ENCODE measurements at places on chromosomes 4 and X.

DNA sequence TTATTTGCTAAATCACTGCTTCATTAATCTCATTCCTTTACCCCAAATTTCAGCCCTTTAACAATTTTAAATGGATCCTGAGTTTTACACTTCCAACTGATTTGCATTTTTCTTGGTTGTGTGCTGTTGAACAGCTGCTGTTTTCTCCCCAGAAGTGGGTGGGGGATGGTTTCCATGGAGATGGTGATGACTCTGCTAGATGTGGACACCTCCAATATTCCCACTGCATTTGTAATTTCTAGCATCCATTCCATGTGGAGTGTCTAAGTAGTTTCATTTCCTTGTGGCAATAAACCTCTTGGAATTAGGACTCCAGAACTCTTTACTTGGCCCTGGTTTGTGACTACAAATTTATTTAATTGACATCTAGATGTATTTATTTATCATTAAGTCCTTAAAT, 330.4 kb downstream of the GBA3 start:
- peak; percentile 29 for DNase-seq

- no peak for DNase-seq
These were observed 956.7 kb downstream of the GLUD2 start for GRCh38 chrX:122004127-122004526.

GRCh38 chrX:9899640-9900111, 67.5 kb upstream of the CLDN34 start:
- no peak for DNase-seq

- peak; percentile 82 for DNase-seq
These were observed at the start of gene MAGED1 for GRCh38 chrX:51892921-51893745. Gene MAGED1 (plus strand): TSS chrX:51893623. CDS start chrX:51894305, 682 bp downstream.

GRCh38 chr4:27930291-27930690, 1069.7 kb downstream of the STIM2 start:
- DNase-seq, result no peak

DNA sequence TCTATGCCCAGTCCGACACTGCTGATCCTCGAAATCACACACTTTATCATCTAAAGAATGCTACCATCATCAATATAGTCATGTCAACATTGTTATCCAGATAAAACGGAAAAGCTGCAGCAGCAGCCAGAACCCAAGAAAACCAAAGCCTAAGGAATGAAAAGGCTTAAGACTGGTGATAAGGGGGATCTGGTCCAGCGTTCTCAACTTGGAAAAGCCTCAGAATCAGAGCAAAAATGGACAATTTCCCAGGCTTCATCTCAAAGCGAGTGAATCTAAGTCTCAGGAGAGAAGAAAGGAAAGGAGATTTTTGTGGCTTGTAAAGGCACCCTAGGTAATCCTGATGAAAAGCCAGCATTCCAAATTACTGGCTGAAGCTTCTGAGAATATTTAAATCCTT, 8.2 kb downstream of the ZNF518B start:
- no peak for DNase-seq

GRCh38 chr4:99945718-99946355, 581 bp downstream of the DNAJB14 start:
- DNase-seq, result no peak

DNA sequence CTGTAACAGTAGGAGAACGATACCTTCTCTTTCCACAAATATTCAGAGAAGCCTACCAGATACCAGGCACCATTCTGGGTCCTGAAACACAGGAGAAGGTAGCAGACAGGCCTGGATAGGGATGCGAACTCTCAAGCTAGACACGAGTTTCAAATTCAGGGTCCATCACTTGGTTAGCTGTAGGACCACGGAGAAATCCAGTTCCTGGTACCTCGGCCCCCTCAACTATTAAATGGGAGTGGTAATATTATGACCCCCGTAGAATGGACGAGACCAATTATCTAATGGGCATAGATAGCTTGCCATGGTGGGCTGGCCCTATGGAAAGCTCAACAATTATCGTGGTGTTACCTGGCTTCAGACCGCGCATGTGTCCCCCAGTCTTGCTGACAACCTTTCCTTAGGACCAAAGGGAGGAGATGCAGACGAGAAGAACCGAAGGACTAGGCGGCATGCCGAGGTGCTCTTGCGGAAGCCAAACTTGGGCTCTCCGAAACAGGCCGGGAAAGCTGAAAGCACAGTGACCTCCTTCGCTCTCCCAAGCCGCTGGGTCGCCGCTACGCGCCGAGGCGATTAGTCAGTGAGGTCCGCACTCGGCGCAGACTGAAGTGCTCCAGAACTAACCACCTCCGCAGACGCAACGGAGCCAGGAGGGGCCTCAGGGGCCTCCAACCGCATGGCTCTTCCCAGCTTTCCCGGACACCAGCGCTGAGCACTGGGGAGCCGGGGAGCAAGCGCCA, 19.6 kb downstream of the NKX3-2 start:
- no peak for DNase-seq

- DNase-seq, result no peak
These were observed 424.5 kb upstream of the PCDH7 start for GRCh38 chr4:30295652-30296051.

- no peak for DNase-seq
These were observed 203.0 kb downstream of the AFAP1 start for GRCh38 chr4:7736436-7737267.

GRCh38 chr4:77432717-77433417, 172.8 kb upstream of the CXCL13 start:
- DNase-seq, result no peak

- no peak for DNase-seq
These were observed 875.2 kb downstream of the RAPGEF2 start for GRCh38 chr4:159977907-159978617.

GRCh38 chr4:42150653-42151567, 1.5 kb downstream of the BEND4 start:
- no peak for DNase-seq

GRCh38 chrX:118178450-118178849, 61.8 kb upstream of the KLHL13 start:
- DNase-seq, result no peak

GRCh38 chrX:152959626-152960025, 34.3 kb downstream of the PNMA5 start:
- no peak for DNase-seq

- no peak for DNase-seq
These were observed 52.1 kb downstream of the GPC3 start for GRCh38 chrX:133933316-133933715.

DNA sequence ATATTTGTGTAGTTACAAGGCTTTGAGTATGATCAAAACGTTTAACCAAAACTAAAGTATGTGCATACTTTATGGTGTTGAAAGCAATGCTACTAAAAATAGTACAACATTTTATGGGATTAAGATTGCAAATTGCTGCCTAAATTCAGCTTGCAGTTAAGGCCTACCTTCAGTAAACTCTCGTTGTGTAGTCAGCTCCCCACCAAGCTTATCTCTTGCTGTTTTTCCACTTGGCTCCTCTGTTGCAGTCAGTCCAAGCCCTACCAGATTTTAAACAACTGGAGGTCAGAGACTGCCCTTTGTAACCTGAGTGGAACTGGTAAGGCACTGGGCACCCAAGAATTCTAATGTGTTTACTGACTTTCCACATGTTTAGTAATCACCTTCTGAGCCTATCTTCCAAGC, 25.7 kb downstream of the AFF1 start:
- DNase-seq, result no peak

- DNase-seq, result no peak
These were observed 4.0 kb upstream of the C4orf17 start for GRCh38 chr4:99506781-99507180.

DNA sequence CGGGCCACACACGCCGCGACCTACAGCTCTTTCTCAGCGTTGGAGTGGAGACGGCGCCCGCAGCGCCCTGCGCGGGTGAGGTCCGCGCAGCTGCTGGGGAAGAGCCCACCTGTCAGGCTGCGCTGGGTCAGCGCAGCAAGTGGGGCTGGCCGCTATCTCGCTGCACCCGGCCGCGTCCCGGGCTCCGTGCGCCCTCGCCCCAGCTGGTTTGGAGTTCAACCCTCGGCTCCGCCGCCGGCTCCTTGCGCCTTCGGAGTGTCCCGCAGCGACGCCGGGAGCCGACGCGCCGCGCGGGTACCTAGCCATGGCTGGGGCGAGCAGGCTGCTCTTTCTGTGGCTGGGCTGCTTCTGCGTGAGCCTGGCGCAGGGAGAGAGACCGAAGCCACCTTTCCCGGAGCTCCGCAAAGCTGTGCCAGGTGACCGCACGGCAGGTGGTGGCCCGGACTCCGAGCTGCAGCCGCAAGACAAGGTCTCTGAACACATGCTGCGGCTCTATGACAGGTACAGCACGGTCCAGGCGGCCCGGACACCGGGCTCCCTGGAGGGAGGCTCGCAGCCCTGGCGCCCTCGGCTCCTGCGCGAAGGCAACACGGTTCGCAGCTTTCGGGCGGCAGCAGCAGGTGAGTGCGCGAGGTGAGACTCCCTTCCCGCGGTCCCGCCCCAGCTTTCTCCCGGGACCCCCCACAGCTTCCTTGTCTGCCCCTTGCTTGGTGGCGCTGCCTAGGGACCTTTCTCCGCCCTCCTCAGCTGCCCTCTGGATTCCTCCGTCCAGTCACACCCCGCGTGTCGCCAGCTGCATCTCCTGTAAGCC, 678 bp downstream of the BMP3 start:
- no peak for DNase-seq

DNA sequence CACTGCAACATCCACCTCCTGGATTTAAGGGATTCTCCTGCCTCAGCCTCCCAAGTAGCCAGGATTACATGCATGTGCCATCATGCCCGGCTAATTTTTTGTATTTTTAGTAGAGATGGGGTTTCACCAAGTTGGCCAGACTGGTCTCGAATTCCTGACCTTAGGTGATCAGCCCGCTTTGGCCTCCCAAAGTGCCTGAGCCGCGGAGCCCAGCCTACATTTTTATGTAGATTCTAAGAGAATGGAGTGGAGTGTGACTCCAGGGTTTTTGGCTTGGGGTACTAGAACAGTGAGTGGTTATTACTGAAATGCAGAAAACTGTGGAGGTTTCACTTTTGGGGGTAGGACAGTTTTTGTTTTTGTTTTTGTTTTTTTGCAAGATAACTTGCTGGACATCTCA, 806.0 kb downstream of the ADGRL3 start:
- no peak for DNase-seq

- peak; percentile 10 for DNase-seq
These were observed 27.5 kb downstream of the PCYT1B start for GRCh38 chrX:24619647-24620046.

DNA sequence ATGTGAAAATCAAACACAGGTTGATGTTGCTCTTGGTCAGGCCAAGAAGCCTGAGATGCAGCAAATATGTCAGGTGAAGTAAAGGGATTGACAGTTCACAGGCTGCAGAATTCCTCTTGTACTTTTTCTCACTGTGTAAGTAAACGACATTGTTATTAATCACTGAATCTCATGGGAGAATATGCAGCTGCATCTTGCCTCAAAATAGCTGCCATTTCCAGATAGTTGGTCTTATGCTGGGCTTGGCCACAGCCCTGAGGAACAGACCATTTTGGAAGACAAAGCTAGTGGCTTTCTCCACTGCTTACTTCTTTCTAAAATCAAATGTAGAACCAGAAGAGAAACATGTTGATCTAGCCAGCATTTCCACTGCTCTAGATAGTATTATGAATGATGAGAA, 403.4 kb upstream of the NR3C2 start:
- no peak for DNase-seq

- DNase-seq, result no peak
These were observed 42.9 kb downstream of the NKX6-1 start for GRCh38 chr4:84456157-84456556.

GRCh38 chrX:109890910-109891502, 111.9 kb upstream of the TMEM164 start:
- peak; percentile 40 for DNase-seq

GRCh38 chrX:17042037-17042436, 95.6 kb downstream of the REPS2 start:
- no peak for DNase-seq

DNA sequence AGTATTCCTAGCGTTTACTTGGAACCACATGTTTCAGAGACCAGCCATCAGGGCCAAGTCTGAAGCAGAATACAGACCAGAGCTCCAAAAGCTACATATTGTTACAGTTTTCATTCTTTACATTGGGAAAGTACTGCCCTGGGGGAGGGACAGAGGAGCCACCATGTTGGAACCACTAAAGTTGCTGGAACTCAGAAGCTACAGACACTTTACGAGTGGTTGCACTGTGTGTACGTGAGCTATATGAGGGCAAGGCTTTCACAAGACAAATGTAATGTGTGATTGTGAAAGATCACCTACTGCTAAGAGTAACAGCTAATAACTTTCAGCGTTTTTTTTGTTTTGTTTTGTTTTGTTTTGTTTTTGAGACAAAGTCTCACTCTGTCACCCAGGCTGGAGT, 11.7 kb downstream of the GPC3 start:
- no peak for DNase-seq

GRCh38 chrX:107766470-107767150, 9.0 kb downstream of the TSC22D3 start:
- DNase-seq, result no peak

DNA sequence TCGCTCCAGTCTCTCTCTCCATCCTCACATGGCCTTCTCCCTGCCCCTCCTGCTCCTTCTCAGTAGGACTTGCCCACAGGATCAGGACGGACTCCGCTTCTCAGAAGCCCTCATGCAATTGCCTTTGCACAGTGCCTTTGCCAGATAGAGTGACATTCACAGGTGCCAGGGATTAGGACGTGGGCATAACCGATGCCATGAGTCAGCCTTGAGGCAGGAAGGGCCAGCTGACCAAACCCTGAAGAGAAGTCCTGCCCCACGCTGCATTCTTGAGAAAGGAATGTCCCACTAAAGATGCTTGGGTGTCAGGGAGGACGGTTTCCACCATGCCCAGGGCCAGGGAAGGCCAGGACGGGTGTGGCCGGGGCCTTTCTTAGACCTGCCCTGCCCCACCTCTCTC, 6.6 kb upstream of the GRPEL1 start:
- DNase-seq, result no peak

- DNase-seq, result no peak
These were observed 1.1 kb downstream of the NUDT9 start for GRCh38 chr4:87423317-87424098.

GRCh38 chr4:47661741-47662140, 176.1 kb downstream of the CORIN start:
- DNase-seq, result no peak

Data from NCI-H774 (cell line).